Common myeloid progenitor, CD34-positive (primary cell): ENCODE measurements at places on chromosomes 6 and 20.
A peak's percentile ranks its signal among the peaks of the same experiment; 100 is the strongest.

- no peak for DNase-seq
These were observed 450.4 kb upstream of the CITED2 start for GRCh38 chr6:139824864-139825263.

DNA sequence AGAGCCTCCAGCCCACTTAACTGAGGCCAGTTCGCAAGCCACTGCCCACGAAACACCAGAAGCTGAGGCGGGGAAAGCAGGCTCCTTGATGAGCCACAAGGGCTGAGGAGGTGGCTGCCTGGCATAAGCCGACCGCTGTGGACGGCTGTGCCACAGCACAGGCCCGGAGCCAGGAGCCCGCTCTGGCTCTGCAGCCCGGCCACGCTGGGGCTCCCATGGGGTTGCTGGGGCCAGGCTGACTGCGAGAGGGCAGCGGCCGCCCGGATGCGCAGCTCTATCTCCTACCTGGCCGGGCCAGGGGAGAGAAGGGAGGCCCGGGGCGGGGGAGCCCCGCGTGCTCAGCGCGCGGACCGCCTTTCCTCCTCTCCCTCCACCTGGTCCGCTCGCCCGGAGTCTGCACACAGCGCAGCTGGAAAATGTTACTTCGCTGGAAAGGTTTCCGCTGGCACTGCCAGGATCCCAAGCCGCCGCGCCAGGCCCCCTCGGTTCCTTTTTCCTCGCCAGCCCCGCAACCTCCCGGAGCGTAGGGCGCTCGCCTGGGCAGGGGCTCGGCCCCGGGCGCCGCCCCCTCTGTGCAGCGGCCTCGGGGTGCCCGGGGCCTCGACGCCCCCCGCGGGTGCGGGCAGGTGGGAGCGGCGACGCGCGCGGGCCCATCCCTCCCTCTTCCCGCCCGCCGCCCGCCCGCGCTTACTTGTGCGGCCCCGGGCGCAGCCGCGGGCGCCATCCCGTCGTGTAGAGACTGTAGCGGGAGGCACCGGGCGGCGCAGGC lies 657 bp downstream of the EMILIN3 start:
- peak; percentile 29 for DNase-seq

DNA sequence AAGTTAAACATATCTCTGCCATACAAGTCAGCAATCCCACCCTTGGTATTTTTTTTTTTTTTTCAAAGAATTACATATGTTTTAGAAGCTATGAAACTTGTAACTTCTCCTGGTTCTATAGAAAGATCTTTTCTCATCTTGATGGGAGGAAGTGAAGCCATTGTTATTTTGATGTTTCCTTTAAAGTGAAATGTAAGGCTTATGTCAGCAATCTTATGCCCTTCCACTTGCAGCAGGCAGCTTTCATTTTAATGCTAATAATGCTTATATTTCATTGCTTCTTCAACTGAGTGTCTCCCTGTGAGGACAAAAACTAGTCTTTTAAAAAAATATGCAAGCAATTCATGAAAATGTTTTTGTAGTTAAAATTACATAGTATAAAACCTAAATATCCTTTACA lies 1614.7 kb downstream of the KHDRBS2 start:
- no peak for DNase-seq

- no peak for DNase-seq
These were observed 35.8 kb downstream of the AGPAT4 start for GRCh38 chr6:161238081-161238480.

DNA sequence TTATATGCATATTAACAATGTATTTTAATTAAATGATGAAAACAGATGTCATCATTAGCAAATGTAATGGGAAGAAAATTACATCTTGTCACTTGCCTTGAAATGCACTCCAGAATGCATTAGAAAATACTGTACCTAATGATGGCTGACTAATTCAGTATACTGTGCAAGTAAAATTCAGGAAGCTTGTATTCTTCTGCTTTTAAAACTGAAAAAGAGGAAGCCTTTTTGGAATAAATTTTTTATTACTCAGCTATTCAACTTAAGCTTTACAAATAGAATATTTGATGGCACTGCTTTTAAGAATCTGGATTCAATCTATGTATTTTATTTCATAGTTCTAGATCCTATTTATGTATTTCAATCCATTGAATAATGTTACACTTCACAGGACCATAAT lies 195.5 kb downstream of the RIMS1 start:
- peak; percentile 3 for DNase-seq

- peak; percentile 48 for DNase-seq
These were observed 600.4 kb upstream of the JAG1 start for GRCh38 chr20:11274141-11274594.

GRCh38 chr6:168125429-168126001 lies 46.5 kb upstream of the FRMD1 start:
- no peak for DNase-seq

DNA sequence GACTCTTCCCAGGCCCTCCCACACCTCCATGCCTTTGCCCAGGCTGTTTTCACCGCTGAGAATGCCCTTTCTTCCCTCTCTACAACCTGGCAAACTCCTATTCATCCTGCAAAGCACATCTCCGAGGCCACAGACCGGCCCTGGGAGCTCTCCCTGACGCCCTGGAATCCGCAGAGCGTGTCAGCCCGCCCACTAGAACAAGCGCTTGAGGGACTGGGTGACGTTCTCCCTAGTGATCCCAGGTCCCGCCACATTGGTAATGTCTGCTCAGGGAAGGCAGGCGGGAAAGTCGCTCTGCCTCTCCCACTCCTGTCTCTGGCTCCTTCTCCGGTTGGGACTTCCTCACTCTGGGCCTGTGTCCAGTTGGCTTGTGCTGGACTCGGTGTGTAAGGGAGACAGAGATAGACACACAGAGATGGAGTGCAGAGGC lies 61.6 kb downstream of the SRC start:
- DNase-seq, result no peak

DNA sequence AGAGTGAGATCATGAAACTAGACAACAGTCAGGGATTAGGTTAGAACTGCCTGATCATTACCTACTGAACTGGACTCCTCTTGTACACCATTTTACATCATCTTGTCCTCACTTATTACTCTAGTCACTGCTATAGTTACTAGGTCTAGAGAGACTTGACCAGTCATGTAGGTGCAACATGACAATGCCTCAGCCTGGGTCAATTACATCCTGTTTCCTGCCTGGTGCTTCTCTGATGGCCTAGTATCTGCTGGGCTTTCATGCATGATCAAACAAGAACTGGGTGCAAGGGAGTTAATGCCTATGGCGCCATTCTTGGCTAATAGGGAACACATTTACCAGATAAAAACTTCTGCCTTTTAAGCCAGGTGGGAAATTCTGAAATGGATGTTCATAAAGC lies 39.2 kb upstream of the MMS22L start:
- no peak for DNase-seq

DNA sequence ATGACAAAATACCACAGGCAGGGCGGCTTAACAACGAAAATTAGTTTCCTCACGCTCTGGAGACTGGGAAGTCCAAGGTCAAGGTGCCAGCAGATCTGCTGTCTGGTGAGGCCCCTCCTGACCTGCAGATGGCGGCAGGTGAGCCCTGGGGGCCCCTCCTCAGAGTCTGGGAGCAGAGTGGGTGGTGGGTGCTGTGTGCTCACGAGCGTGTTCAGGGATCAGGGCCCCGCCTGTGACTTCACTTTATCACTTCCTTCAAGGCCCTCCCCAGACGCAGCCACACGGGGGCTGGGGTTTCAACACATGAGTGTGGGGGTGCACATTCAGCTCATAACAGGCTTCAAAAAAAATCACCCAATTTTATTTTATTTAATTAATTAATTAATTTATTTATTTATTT lies 39.3 kb downstream of the SLC2A4RG start:
- DNase-seq, result no peak

GRCh38 chr6:129498541-129498940 lies 211.4 kb downstream of the ARHGAP18 start:
- no peak for DNase-seq

DNA sequence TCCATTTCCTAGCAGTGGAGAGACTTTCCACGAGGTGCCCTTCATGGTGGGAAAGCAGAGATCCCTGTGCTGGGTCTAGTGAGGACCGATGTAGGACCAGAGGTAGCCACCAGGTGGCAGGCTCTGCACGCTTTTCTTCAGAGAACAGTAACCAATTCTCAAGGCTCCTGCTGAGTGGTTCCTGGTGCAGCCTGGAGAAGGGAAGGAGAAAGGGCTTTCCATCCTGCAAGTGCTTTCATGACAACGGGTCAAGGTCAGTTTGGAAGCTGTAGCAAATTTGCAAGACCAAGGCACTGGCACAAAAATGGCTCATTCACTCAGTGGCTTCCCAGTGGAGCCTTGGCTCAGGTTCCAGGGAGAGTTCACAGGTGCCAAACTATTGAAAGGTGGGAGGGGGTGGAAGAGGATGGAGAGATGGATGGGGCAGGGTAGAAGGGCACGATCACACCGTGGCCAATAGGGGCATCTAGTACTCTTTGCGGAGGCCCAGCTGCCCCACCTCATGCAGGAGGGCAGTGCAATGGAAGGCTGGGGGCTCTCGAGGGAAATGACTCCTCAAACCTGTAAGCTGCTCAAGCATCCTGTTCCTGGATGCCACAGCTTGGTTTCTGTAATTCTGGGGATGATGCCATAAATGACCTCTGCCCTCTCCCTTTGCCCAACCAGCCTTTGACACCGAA lies 25.5 kb upstream of the KCNK16 start:
- DNase-seq, result peak; percentile 55

- peak; percentile 11 for DNase-seq
These were observed 46.8 kb downstream of the CD24 start for GRCh38 chr6:106927531-106928398.

- DNase-seq, result no peak
These were observed 37.9 kb downstream of the NEDD9 start for GRCh38 chr6:11194356-11195218.

GRCh38 chr6:133896344-133896721 lies 7.4 kb downstream of the TCF21 start:
- no peak for DNase-seq

DNA sequence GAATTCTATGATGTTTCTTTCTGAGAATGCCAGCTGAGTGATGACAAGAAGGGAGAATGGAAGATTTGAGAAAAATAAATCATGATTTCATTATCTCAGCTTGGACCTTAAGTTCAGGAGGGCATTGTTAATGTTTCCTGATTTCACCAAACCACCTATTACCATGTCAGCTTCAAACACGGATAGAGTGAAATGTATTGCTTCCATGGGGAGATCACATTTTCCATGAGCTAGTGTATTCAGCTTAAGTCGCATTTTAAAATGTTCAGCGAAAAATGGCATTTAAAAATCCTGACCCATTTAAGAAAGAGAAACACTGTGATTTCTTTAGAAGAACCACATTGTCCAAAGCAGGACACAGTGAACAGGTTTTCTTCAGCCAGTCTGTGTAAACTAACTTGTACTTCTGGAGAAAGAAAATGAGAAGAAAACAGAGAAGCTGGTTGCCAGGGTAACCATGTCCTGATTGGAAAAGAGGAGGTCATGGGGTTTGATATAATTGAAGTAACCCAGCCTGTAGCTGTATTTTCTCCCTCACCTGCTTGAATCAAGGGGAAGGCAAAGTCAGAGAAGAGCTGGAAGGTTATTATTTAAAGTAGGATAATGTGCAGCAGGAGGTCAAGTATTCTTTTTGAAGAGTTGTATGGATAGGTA lies 684.1 kb upstream of the NRSN1 start:
- no peak for DNase-seq
